ENCODE measurements at places on chromosomes 1 and 21.

- no peak for DNase-seq
These were observed 24.8 kb upstream of the ELOA start for GRCh38 chr1:23718482-23718881.

- DNase-seq = no peak
These were observed 40.3 kb downstream of the MAP10 start for GRCh38 chr1:232845406-232845955.

GRCh38 chr1:58949551-58950220 lies 165.8 kb upstream of the JUN start:
- DNase-seq = no peak

DNA sequence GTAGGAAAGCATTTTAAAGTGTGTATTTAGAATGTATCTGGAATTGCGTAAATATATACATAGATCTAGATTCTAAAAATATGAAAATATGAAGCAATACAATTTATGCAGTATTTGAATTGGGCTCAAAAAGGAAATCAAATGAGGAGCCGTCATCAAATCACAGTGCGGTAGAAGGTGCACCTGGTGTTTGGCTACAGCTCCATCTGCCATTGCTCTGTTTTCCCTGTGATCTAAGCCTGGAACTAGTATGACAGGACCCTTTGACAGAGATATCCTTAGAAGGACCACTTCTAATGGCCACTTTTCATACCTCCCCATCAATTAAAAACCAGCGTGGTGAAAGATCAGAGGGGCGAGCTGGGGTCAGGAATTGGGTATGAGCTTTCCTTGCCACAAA lies 202.6 kb downstream of the NFIA start:
- no peak for DNase-seq

DNA sequence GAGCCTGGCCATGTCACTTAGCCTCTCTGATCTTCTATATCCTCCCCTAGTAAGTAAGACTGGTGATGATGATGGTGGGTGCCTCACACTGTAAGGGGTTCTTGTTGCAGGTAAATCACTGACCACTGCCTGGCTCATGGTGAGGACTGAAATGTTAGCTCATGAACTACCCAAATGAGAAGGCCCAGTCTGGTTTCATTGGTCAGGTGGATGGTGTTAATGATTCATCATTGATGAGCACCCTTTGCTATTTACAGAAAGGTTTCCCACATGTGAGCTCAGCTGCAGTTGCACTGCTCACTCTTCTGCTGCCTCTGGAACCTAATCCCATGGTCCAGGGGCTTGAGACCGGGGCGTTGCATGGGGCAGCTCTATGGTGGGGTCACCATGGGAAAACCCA lies 417.7 kb downstream of the PRDM2 start:
- no peak for DNase-seq

DNA sequence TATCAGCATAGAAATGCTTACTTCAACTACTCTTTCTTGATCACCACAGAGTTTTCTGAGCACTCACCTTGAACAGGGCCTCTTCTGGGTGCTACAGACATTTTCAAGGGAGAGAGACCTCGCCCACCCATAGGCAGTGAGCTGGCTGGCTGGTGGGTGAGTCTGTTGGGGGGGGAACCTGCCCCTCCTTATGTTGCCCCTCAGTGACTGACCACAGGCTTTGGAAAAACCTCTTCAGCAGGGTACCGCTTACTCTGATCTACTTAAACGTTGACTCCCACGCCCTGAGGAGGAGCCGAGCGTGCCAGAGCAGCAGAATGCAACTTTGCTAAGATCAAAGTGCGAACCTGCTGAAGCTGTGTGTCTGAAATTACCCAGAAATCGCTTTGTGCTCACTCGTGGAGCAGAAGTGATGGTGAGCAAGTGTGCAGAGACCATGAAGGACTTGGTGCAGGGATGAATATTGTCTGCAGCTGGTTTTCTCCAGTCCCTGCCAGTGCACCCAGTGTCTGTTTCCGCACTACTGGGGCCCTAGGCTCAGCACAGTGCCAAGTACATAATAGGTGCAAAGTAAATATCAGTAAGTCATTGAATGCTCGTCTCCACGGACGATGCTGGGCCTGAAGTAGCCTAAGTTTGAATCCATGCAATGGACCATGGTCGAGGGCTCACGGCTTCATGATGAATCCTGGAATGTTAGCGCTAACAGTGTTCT lies 158.7 kb upstream of the IRF2BP2 start:
- DNase-seq = no peak

DNA sequence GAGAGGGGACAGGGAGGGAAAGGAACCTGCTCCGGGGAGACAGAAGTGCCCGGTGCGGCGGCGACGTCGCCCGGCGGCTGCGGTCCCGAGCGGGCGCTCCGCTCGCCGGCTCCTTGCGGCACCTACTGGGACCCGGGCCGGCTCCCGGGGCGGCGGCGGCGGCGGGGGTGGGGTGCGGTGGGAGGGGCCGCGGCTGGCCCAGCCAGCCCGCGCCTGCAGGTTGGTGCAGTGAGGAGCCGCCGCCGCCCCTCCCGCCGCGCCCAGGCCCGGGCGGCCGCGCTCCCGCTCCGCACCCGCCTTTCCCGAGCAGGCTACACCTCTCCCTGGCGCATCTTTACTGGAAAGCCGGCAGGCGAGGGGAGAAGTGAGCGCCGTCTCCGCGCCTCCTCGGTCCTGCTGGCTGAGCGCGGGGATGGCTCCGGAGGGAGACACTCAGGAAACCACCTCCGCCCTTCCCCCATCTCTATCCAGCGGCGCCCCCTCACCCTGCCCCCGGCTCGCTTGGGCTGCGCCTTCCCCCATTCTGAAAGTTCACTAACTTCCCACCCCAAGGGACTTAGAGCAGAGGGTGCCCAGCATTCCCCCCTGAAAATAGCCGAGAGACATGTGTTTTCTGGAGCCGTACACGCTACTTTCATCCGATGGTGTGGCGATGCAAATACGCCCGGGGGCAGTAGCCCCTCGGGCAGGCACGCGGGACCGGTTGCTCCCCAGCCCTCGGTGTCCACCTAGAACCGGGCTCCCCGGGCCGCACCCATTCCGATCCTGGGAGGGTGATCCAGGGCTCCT lies at the start of gene PLD5:
Gene PLD5 (minus strand): TSS at position 127 of the 789 bp plus-strand sequence.
- DNase-seq = no peak

DNA sequence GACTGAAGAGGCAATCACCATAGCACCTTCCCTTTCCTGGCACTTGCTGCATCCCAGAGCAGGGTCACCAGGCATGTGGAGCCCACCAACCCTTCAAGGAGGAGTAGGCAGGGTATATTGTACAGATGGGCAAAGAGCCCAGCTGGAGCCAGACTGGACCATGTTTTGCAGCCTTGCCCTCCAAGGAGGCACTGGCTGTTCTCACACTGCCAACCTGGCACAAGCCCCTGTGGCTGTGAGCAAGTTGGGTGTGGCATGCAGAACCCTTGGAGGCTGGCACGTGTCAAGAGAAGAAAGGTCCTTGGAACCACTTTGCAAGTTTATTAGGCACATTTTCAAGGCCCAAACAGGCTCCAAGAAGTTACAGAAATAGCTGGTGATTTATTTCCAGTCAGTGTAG lies 146.4 kb downstream of the FOXD2 start:
- no peak for DNase-seq

- peak; percentile 45 for DNase-seq
These were observed 4.9 kb downstream of the RNF223 start for GRCh38 chr1:1069056-1069710.

- DNase-seq = no peak
These were observed 6.4 kb upstream of the TMCO2 start for GRCh38 chr1:40241362-40241761.

DNA sequence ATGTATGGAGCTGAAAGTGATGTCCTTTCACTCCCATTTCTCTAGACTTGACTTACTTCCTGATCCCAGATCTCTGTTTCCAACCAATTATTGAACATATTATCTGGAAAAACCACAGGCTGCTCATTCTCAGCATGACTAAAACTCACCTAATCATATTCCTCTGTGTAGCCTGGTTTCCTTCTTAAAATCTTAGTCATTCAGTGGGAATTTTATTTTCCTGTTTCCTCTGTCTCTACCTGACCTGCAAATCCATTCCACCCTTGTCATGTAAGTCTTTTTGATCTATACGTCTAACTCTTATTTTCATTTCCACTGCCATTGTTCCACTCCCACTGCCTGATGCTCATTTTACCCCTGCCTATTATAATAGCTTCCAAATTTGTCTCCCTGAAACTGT lies 67.9 kb upstream of the APOBEC4 start:
- DNase-seq = no peak

- peak; percentile 54 for DNase-seq
These were observed 233.3 kb upstream of the COA6 start for GRCh38 chr1:234139966-234140365.

DNA sequence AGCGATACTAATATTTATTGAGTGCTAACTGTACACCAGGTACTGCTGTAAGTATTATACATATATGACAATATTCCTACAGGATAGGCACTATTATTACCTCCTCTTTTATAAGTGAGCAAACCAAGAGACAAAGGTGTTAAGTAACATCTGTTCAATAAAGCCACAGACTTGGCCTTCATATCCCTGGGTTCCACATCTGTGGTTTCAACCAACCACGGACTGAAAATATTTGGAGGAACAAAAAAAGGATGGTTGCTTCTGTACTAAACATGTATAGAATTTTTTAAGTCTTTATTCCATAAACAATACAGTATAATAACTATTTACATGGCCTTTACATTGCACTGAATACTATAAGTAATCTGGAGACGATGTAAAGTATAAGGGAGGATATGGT lies 95.1 kb downstream of the RERE start:
- no peak for DNase-seq

DNA sequence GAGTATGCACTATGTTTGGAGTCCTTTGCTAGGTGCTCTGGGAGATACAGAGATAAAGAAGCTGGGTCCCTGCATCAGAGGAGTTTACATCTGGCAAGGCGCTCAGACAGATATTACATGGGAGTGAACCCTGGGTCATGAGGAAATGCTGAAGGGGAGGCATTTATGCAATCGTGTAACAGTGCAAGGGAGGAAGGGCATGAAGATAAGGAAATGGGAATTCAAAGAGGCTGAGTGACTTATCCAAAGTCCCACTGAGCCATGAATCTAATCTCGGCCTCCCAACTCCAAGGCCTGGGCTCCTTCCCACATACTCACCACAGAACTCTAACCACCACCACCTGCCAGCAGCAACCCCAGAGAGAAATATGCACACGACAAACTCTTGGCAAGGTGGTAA lies 51.6 kb downstream of the FAM163A start:
- DNase-seq = no peak

DNA sequence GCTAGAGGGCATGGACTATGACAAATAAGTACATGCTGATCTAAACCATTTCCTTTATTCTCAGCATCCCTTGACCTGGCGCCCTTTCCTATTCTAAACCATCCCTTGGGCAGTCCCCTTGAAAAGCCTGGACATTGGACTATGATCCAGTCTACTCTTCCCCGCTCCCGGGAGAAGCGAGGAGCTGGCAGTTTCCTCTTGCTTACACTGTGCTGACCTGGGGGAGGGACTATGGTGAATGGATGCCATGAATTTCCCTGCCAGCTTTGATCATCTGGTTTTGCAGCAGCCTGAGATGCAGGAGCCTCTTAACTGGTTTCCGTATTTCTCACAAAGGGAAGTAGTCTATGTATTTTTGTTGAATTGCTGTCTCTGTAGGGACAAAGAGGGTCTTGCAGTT lies 121.7 kb downstream of the KIF26B start:
- no peak for DNase-seq

DNA sequence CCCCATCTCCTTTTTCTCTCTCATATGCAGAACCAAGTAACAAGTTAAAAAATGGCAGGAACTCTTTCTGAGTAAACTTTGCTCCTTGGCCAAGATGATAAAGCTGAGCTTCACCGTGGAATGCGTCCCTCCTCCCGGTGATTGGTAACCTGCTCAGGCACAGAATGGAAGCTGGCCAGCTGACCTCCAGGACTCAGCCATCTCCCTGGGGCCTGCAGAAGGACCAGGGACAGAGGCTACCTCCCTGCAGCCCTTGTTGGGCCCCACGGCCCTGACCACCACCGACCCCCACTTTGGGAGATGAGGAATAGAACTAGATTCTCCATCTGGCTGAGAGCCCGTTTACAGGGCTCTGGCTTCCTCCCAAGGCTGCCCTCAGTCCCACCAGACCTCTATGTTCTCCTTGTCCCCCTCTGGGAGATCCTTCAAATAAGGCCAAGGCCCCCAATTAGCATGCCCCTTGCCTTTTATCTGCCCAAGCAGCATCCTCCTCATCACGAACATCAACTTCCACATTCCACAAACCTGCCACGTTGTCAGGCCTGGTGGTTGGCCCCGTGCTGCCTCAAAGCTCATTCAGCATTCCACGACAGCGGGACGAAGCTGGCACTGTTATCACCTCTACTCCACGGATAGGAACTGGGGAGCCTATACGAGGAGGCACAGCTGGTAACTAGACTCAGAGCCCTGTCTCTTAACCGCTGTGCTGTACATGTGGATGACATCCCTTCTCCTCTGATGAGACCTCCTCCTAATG lies 74.2 kb downstream of the CD34 start:
- no peak for DNase-seq

DNA sequence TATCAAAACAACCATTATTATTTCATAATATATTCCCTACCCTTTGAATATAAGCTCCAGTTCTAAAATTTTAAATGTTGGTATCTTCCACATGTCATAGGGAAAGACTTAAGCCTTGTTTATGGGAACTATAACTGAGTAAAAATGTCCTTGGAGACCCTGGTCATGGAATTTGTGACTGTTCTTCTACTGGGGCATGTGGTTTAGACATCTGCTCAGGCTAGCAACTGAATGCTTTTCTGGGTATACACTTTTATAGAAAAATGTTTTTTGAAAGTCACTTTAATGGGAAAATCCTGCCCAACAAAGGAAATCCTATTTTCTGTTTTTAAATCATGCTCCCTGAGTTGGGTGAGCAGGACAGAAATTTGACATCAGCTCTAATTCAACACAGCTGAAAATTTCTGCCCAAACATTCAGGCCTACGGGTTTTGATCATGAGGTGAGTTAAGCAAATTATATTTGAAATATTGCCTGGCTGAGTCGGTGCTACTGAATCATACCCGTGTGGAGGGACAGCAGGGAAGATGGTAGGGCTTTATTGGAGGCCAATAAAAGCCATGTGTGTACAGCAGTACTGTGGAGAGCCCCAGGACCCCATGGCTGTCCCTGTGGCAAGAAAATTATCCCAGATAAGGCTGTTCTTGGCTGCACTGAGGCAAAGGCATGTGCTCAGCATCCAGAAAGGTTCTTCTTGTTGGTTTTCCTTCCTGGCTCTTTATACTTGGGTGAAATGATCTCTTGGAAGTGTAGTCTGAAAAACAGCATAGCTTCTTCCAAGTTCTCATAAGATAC lies 391.8 kb downstream of the DISC1 start:
- DNase-seq = no peak

DNA sequence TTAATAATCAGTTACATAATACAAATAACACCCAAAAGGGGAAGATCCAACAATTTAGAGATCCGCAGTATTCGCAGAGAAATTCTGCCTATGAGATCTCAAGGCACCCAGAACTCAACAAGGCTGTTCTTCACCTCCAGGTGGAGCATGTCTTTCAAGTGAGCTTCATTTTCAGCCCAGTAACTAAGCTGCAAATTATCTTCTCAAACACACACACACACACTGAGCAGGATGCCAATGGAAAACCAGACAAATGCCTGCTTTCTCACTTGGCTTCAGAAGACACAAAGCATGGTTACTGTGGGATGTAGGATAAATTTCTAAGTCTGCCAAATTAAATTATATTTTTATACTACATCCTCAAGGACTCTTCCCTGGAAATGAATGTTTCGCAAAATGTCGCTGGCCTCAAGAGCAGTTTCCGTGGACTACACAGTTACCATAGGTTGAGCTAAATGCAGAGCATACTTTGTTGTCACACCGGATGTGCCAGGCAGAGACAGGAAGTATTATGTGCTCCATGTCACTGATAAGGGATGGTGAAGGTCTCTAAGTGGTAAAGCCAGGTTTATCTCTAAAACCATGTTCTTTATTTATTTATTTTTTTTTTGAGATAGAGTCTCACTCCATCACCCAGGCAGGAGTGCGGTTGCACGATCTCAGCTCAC lies 30.3 kb downstream of the UBR4 start:
- DNase-seq = peak; percentile 38
